ENCODE measurements at places on chromosomes 12 and 14.
A peak's percentile ranks its signal among the peaks of the same experiment; 100 is the strongest.

- DNase-seq, result no peak
Measured at GRCh38 chr12:6724409-6724797, 557 bp downstream of the COPS7A start.

DNA sequence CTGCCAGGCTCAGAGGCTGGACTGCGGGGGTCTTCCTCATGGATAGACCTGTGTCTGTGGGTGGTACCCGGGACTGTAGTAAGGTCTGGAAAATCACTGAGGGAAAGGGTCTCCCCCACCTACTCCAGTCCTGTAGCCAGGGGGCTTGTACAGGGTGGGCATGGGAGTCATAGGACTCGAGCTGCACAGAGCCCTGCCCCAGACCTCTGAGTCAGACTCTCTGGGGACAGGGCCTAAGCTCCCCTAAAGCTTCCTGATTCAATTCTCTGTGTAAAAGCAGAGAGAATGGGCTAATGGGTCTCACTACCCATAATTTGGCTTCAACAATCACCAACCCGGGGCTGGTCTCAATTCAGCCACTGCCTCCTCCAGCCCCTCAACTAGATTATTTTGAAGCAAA, 27.0 kb downstream of the LRTM2 start:
- no peak for DNase-seq

- no peak for DNase-seq
Measured at GRCh38 chr12:112482733-112483132, 64.0 kb downstream of the PTPN11 start.

GRCh38 chr12:81627336-81628189, 131.6 kb downstream of the PPFIA2 start:
- DNase-seq, result no peak

- DNase-seq, result no peak
Measured at GRCh38 chr12:13128291-13128965, 25.0 kb upstream of the GSG1 start.

- DNase-seq, result no peak
Measured at GRCh38 chr12:86669010-86669409, 412.8 kb upstream of the MGAT4C start.

DNA sequence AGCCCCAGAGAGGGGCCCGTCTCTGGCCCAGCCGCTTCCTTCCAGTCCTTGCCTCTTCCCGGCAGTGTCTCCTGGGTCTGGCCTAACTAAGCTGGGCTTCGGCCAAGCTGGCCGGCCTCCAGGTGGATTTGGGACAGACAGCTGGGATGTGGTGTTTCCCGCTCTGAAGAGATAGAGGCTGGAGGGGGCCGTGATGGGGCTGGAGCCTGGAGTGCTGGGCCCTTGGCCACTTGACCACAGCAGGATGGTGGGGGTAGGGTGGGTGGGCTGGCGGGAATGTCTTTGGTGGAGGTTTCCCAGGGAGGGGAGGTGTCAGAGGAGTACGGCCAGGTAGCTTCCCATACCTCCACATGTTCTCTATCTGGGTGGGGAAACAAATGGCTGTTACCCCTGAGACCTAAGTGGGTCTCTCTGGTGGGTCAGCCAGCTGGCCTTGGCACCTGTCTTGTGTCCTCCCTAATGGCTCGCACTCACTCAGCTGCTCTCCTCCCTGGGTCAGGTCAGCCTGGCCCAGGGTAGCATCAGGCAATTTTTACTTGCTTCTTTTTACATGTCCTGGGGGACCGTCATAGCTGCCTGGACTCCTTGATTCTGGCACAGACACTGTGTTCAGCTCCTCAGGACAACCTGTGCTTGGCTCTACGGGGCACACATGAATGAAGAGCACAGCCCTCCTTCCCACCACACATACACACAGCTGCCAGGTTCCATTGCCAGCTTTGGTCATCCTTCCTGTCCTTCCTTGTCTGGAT, 19.8 kb upstream of the PGF start:
- peak; percentile 67 for DNase-seq

GRCh38 chr12:82793751-82794281, 107.1 kb downstream of the TMTC2 start:
- no peak for DNase-seq

- no peak for DNase-seq
Measured at GRCh38 chr12:123119808-123120207, 31.1 kb downstream of the PITPNM2 start.

DNA sequence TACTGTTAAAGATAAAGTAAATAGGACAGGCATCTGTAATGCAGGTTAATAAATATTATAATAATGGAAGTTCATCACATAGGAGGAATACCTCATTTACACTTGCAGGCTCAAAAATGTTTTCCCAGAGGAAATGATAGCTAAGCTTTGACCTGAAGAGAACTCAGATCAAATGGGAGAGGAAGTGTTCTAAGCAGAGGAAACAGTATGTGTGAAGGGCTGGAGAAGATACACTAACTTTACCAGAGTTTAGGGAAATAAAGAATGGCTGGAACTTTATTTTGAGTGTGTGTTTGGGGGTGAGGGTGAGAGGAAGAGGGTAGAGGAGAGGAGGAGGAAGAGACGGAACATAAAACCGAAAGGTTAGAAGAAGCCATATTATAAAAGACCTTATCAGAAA, 34.0 kb upstream of the AP4S1 start:
- no peak for DNase-seq
